ENCODE measurements at places on chromosomes 2 and 18.

GRCh38 chr2:187390891-187391290, 57.2 kb downstream of the CALCRL start:
- DNase-seq = no peak

DNA sequence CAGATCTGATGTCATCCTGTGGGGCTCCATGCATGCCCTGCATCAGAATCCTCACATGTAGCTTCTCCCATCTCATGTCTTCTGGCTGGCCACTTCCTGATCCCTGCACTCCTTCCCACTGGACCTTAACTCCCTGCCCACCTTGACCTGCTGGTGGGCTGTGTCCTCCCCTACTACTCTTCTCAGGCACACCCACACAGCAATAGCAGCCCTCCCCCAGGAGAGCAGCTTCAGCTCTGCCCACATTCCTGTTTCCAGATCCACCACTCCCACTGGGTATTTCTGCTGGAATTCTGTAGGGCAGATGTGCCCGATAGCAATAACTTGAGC, 137.0 kb upstream of the HS6ST1 start:
- DNase-seq = no peak

- DNase-seq = peak; percentile 90
Observed at GRCh38 chr2:85551698-85552678, 9.3 kb downstream of the GGCX start.

- DNase-seq = peak; percentile 78
Observed at GRCh38 chr2:8676191-8676920, 5.5 kb upstream of the ID2 start.

GRCh38 chr2:203718087-203718486, 11.6 kb downstream of the CD28 start:
- peak; percentile 56 for DNase-seq

- no peak for DNase-seq
Observed at GRCh38 chr2:212726403-212726802, 187.8 kb upstream of the ERBB4 start.

DNA sequence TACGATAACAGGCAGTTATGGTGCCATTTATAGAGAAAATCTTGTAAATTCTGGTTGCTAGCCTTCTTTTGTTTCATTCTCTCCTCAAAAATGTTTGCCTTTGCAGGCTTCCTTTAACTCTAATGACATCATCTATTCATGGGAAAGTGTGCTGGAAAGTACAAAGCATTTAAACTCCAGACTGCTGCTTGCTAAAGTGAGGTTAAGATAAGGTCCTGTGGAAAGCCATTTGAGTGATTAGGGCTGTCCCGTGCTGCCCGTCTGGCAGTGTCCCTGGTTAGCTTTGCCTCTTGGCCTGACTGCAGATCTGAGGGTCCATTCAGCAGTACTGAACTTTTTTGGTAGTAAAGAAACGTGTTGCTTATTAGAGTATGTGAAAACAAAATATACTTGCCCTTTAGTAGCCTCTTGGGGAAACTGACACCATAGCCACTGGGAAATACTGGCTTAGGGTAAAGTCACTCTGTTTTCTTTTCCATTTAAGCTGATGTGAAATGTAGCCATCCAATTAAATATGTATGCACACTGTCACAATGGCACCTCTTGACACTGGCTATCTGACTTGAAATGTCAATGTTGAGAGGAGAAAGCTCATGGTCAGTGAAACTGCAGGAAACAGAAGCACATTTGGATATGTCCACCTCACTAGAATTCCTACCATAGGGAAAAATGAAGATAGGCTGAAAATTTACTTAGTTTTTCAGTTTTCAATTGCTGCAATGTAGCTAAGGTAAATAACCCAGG, 321.5 kb downstream of the SLC8A1 start:
- peak; percentile 72 for DNase-seq

Measured in stomach (tissue), 19 donors.